ENCODE measurements at places on chromosomes 1 and 21.

- no peak for DNase-seq
Observed at GRCh38 chr1:201266774-201267173, 16.5 kb upstream of the PKP1 start.

DNA sequence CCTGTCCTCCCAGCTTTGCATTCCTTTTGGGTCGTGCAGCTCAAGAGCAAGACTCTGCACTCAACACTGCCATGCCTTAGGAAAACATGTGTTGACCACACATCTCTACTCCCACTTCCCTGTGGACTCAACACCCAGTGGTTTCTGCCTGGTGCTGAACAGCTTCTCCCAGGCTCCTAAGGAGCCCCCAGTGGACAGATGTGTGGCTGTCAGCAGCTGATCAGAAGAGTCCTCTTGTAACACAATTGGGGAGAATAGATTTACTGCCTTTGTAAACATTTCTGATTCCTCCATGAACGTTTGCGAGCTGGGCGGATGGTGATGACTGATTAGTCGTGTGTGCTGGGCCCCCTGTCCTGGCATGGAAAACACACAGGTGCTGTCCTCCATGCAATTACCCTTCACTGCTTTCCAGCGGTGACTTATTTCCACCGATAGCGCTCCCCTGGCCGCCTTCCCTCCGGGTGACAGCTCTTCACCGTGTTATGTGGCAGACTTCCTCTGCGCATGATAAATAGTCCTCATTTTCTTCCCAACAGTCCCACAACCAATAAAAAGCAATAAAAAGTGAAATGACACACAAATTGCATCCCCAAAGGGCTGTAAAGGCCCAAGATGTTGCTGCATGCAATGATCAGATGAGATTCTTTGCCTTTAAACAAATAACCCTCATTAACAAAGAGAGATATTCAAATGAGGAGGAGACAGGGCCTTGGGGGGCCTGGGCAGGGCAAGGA is 249.4 kb upstream of the AJAP1 start:
- DNase-seq: no peak

DNA sequence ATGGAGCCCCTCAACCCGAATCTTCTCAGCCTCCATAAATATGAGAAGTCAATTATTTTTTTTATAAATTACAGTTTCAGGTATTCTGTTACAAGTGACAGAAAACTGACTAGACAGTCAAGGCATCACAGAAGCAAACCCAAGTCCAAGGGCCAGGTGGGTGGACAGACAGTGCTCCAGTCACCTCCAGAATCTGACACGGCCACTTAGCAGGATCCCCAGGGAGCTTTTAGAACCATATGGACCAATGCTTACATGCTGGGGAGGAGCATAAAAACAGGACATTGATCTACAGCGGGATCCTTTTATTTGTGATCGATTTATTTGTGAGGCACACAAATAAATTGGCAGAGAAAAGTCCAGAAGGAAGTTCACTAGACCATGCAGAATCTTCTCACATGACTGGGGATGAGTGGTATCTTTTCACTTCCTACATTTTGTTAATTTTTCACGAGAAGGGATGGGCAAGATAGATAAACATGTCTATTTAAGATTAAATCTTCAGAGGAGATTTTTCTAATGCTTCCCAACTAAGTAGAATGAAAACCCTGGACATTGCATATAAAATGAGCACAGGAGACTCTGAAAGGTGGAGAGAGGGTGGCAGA is 15.0 kb downstream of the ZNF496 start:
- no peak for DNase-seq

- DNase-seq: no peak
Observed at GRCh38 chr1:234214129-234214910, 158.9 kb upstream of the COA6 start.

DNA sequence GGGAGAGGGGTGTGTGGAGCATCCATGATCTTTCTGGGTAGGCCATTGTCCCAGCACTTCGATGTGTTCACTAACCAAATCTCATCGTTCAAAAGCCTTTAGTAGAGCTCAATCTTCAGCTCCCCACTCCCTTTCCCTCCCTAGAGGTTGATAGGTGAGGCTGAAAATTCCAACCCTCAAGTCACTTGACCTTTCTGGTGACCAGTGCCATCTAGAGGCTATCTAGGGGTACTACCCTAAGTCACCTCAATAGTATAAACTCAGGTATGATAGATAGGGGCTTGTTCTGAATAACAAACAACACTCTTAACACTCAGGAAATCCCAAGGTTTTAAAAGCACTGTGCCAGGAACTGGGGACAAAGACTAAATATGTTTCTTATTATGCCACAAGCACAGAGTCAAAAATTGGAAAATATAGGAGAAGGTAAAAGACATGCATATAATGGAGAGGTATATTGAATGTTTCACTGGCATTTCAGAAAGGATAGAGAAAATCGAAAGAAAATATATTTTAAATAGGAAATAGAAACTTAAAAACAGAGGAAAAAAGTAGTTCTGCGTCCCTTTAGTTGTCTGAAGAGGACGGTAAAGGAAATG is 42.9 kb upstream of the CD53 start:
- DNase-seq: no peak

Measured in thoracic aorta (tissue), 2 donors.